Stimulated activated naive CD4-positive, alpha-beta T cell (primary cell): ENCODE measurements at places on chromosomes 3 and 15.

GRCh38 chr3:10495003-10495402 is 10.4 kb downstream of the ATP2B2 start:
- no peak for DNase-seq

DNA sequence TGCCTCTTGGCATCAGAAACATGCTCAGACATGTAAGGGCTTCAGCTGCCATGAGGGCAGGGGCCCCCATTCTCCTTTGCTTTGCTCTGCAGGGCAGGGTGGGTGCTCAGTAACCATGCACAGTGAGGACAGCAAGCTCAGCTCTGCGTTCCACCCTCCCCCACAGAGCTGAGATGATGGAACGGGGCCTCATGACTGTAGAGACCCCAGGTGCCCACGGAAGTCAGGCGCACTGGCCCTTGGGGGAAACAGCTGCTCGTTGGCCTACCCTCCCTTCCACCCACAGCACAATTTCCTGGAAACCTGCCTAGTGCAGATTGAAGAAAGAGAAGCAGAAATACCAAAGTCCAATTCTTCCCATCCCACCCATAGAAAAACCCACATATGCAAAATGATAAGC is 10.5 kb downstream of the CTXND1 start:
- DNase-seq: no peak

DNA sequence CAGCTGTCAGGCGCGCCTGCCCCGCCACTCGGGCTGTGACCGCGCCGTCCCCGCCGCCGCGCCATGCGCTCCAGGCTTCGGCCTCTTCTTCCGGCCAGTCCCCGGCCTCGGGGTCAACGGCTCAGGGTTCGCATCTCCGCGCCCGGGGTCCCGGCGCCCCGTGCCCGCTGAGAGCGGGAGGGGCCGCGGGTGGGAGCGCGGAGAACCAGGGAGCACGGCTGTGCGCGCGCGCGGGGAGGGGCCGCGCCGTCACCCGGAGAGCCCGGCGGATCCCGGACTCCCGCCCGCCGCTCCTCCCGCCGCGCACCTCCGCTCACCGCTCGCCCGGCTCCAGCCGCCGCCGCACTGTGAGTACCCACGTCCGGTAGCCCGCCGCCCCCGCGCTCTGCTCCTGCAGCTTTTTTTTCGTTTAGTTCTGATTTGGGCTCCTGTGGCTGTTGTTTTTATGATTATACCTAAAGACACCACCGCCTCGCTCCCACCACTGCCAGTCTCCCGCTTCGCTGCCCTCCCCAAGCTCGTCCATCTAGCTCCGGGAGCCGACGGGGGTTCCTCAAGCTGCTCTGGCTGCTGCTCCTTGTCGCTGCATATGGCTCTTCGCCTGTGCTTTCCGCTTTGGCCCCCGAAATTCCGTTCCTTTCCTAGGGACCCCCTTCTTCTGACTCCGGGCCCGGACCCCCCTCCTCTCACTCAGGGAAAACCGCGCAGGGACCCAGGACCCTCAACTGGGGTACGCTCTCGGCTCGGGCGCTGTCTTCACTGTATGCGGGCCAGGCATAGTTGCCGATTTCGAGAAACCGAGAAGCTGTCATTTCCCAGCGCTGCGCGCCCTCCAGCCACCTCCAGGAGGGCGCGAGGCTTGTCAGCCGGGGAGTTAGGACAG is 1.8 kb upstream of the SKOR1 start:
- no peak for DNase-seq

DNA sequence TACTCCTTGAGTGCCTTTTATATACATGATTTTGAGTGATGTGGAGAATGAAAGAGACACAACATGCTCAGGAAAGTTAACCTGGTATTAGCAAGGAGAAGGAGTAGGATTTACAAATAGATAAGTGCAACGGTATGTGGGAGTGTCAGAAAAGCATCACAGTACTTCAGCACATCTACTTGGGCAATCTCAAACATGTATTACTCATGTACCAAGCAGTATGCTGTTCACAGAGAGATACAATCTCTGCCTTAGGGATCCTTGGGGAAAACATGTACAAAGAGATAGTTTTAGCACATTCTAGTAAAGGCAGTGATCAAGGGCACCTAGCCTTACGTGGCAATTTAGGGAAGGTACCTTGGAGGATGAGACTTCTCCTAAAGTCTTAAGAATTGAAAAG is 146.5 kb downstream of the FILIP1L start:
- DNase-seq: no peak

- DNase-seq: no peak
Observed at GRCh38 chr15:55241186-55241585, 44.4 kb upstream of the RSL24D1 start.

- DNase-seq: no peak
Observed at GRCh38 chr3:8460050-8460708, 41.4 kb upstream of the LMCD1 start.

DNA sequence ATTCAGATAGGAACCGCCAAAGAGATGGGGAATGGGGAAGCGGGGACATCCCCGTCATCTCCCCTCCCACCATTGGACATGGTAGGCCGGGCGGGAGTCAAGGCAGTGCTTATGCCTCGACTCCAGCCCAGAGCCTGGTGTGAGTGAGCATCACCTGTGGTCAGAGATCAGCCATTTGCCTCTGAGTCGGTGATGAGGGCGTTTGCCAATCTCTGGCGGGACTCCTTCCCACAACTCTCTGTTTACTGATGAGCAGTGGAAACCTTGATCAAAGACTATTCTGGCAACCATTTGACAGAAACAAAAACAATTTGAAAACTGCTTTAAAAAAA is 63.9 kb upstream of the HES1 start:
- no peak for DNase-seq

- no peak for DNase-seq
Observed at GRCh38 chr15:42670451-42670850, 66.5 kb downstream of the CDAN1 start.

DNA sequence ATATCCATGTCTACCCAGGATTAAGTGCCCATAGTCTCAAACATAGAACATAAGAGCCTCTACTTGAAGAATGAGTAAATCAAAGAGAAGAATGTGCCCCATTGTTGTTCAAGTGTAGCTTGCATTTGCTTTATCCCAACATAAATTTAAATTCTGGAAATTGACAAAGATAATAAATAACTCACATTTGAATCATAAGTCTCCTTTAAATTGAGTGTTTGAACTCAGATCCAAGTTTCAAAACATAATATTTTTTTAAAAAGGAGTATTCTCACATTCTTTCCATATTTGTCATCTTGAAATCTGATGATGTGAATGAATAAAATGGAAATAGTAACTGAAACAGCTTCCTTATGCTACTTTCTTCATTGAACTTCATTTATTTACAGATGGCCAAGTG is 135.2 kb downstream of the MECOM start:
- DNase-seq: no peak

DNA sequence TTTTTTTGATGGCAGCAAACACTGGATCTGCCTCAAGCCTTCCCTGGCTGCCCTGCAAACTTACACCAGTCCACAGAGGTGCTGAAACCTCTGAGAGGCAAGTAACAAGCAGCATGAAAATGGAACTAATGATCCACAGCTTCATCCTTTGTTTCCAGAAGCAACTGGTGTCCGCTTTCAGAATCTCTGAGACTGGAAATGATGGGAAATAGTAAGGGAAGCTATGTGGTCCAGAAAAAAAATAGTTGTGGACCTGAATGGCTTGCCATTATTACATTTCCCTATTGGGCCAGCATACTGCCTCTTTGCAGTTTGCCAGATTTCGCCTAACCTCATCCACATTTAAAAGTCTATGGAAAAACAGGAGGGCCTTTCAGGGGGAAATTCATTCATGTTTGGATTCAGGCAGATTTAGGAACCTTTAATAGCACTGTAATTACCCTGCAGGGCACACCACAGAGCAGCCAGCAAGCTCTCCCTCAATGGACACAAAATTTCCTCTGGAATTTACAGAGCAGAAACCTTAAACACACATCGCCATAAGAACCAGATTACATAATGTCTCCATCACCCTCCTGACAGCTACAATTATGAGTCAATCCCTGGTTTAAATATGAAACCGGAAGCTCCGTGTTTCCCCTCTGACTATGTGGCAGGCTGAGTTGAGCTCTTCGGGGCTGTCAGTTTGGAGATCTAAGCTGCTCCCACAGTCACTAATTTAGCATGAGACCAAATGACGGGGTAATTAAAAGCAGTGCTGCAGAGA is 134.4 kb downstream of the TMCO5A start:
- DNase-seq: no peak

GRCh38 chr3:14448063-14448462 is 45.7 kb downstream of the SLC6A6 start:
- no peak for DNase-seq

- DNase-seq: no peak
Observed at GRCh38 chr3:69791106-69791505, 51.8 kb downstream of the MITF start.

DNA sequence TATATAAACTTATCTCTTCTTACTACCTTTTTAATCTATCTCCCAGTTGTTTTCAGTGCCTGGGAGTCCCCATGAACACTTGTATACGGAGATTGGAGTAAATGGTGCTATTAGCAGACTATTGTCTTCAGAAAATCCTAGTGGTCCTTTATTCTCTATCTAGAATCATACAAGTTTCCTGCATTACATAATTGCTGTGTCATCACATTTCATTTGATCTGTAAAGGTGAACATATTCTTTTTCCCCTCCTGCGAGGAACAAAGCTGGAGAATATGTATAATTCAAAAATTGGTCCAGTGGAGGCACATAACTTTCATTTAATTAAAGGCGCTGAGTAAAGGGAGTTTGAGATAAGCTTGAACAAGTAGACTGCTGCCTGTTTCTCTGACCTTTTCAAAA is 324.8 kb downstream of the FEZF2 start:
- DNase-seq: no peak

DNA sequence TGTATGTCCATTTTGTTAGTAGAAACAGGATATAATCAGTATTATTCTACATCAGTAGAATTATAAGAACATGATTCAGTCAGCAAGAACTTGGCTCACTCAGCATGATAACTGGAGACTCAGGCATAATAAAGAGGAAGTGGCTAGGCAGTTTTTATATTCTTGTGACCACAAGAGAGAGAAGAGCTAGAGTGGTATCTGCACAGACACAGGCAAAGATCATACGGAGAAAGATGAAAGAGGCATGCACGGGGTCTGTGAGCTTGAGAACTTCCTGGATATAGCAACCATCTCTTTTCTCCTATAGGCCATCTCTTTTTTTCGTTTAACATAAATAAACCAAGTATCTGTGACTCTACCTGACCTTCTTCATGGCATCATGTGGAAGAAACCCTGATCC is 46.8 kb downstream of the MYO5A start:
- peak; percentile 87 for DNase-seq

DNA sequence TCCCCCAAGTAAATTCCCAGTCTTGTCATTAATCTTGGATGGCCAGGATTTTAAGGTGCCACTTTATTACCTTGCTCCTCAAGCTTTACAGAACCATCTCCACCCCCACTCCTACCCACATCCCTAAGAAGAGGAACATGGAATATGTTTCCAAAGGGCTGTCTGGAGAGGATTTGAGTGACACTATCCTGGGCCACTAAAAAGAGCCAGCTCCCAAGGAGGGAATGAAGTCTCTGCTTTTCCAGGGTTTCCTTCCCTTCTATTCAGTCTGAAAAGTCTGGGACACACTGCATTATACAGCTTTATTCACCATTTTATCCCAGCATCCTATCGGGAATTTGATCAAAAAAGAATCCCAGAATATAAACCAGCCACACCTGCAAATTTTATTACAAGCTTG is 35.6 kb upstream of the MECOM start:
- DNase-seq: no peak

GRCh38 chr3:81530180-81530939 is 231.1 kb downstream of the GBE1 start:
- DNase-seq: no peak

GRCh38 chr3:33096093-33096868 is 665 bp downstream of the GLB1 start:
- peak; percentile 6 for DNase-seq

- DNase-seq: no peak
Observed at GRCh38 chr15:78695046-78695671, 54.1 kb upstream of the CHRNB4 start.

DNA sequence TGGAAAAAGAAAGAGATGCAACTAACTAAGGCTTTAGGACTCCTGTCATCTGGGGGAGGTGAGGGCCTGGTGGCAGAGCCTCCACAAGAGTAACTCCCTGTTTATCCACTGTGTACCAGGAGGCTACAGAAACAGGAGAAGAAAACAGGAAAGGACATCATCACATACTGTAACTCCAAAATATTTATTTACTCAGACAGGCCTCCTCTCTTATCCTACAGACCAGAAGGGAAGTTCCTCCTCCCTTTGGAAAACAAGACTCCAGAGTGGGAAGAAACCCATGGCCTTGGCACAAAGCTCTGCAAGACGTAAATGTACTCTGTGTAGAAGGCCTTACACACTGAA is 40.1 kb upstream of the AKAP13 start:
- no peak for DNase-seq

DNA sequence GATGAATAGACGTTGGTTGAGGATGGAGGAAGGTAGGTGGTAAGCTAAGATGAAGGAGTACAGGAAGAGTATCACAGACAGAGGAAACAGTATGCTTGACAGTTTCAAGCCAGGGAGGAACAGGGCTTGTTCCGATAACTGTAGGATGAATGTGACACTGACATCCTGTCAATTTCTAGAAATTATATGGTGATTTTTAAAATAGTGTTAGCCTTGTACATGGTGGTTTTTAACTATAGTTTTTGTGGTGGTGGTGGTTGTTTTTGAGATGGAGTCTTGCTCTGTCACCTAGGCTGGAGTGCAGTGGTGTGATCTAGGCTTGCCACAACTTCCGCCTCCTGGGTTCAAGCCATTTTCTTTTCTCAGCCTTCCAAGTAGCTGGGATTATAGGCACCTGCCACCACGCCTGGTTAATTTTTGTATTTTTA is 92.8 kb downstream of the FNDC3B start:
- DNase-seq: no peak

DNA sequence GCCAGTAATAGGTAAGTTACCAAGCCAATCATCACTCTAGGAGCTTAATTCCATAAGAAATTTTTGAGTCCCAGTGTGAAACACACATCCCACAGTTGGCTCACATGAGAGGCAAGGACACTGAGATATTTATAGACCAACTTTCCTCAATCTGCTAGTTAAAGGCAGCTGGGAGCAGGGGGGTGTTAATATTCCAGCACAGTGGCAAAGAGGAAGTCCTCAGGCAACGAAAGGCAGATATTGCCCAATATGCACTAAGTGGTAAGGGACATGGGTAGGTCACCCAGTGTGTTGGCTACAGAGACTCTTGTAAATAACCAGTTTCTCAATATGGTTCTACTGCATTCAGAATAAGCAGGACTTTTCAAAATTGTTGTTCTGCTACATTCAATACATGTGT is 61.0 kb downstream of the TOP2B start:
- DNase-seq: no peak

GRCh38 chr15:43508991-43509659 is 8.3 kb upstream of the MAP1A start:
- no peak for DNase-seq

GRCh38 chr3:193680220-193680619 is 87.2 kb downstream of the OPA1 start:
- no peak for DNase-seq
